ENCODE measurements at places on chromosomes 4 and X.

- DNase-seq = no peak
Measured at GRCh38 chr4:71195924-71196323, 142.9 kb upstream of the SLC4A4 start.

GRCh38 chr4:185738820-185739219 lies 73.2 kb downstream of the SORBS2 start:
- DNase-seq = no peak

DNA sequence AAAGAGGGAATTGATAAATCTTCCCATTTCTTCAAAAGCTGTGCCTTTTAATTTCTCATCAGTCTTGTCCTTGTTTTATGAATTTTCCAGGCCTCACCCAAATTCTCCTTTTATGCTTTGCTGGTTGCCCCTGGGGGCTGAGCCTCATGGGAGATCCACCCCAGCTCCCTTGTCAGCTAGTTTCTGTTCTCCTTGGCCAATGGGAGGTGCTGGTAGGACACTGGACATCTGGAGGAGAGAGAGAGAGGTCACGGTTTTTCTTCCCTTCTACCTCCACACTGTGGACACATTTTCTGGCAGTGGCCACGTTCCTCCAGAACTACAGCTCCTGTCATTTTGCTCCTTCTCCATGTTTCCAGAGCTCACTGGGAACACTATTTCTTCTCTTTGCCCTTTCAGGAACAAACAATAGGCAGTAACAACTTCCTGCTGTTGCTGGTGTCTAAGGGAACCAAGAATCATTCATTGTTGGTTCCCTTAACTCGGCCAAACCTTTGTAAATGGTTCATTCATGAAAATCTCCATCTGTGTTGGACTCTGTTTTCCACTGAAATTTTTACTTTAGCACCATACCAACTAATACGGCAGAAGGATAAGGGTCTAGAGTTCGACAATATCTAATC lies 334.5 kb downstream of the GPAT3 start:
- DNase-seq = no peak

DNA sequence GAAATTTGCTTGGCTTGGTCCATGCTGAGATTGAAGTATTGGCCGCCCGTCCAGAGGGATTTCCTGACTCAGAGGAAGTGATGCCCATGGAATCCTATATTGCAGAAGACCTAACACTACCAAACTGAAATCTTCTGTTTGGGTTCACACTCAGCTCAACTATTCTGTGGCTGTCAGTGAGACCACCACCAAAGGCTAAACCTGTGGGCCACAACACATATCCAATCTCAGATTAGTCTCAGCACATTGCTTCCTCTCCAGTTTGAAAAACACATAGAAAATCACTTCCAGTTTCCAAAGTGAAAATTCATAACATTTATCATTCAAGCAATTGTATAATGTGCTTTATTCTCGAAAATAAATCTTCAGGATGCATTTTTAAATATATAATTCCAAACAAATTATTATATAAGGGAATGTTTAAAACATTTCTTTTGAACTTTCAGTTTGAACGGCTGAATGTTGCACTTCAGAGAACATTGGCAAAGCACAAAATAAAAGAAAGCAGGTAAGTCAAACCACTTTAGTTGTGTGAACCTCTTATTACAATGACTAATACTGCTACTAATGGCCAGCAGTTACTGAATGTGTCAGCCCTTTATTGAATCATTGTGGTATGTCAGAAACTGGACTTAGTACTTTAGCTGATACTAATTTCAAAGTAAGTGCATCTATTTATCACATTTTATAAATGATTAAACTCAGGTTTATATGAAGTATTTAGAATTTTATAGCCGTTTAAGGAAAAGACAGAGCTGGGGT lies 37.0 kb downstream of the GUCY1A1 start:
- no peak for DNase-seq

DNA sequence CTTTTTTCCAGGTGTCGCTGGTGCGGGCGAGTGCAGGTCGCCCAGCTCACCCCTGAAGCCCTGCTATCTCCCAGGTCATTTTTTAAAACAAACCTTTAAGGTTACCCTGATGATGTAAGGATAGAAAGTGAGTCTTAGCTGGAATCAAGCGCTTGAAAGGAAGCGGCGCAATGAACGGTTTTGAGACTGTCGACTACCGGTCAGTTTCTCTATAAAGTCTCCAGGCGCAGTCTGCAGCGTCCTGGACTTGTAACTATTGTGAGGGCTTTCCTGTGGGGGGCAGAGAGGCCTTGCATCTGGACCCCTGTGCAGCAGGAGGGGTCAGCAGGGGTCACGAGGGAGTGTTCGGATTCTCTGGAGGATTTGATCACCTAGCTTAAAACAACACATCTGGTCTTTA lies 1.6 kb downstream of the KIT start:
- no peak for DNase-seq

DNA sequence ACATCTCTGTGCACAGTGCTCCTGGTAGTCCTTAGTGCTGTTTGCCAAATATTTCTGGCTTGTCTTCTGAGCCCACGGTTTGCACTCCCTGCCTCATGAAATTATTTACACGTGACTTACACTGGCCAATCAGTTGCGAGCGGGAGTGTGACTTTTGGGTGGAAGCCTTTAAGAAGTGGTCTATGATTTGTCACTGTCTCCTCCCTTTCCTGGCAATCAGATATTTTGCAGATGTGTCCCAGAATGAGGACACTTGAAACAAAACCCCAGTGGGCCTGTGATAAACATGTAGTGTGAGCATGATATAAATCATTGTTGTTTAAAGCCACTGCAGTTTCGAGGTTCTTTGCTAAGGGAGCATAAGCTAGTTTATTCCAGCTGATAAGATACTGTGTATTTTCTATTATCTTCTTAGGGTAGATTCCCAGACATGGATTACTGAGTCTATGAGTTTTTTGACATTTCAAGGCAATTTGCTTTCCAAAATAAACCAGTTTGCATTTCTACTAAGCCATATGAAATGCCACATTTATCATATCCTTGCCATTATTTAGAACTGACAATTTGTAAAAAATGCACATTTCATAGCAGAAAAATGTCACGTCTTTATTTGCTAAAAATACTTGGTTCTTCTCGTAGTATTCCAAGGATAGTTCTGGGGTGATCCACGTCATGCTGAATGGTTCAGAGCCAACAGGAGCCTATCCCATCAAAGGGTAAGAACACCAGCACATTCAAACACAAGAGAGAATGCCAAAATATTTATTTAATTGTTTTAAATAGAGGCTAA lies 12.0 kb downstream of the BST1 start:
- DNase-seq = no peak

- DNase-seq = peak; percentile 9
Measured at GRCh38 chr4:168183717-168184571, 91.6 kb downstream of the ANXA10 start.

GRCh38 chrX:134741746-134742145 lies 83.5 kb upstream of the PLAC1 start:
- DNase-seq = no peak

DNA sequence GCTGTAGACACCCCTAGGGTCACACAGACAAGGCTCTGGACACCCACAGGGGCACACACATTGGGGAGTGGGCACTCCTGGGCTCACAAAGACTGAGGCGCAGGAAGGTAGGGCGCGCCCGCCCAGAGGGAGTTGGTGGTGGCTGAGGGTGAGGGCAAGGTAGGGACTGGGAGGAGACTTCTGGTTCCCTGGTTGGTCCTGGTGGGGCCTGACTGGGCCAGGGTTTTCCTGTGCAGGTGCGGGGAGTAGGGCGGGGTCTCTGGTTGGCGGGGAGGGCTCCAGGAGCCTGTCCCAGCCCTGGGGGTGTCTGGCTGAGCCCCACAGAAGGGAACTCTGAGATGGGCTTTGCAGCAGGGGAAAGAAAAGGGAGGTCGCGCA lies 6.7 kb upstream of the WAS start:
- no peak for DNase-seq

GRCh38 chrX:129510331-129510730 lies 13.0 kb downstream of the SMARCA1 start:
- no peak for DNase-seq

- no peak for DNase-seq
Measured at GRCh38 chrX:28888416-28888815, 301.2 kb downstream of the IL1RAPL1 start.

- DNase-seq = no peak
Measured at GRCh38 chr4:74631338-74631737, 163.0 kb downstream of the BTC start.

DNA sequence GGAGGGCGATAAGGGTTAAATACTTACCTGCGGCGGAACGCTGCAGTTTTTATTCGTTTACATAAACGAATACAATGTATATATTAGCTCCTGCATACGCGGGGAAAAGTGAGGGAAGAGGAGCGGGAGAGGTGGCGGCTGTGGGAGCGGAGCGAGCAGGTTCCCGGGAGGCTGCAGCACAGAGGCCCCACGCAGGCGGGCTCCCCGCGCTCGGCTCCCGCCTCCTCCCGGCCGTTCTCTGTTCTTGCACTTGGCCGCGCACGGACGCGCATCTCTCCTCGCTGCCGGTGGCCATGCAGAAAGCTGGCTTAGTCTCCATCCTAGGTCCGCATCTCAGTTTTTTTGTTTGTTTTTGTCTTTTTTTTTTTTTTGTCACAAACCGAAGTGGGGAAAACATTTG lies 340.4 kb upstream of the FAT1 start:
- no peak for DNase-seq

DNA sequence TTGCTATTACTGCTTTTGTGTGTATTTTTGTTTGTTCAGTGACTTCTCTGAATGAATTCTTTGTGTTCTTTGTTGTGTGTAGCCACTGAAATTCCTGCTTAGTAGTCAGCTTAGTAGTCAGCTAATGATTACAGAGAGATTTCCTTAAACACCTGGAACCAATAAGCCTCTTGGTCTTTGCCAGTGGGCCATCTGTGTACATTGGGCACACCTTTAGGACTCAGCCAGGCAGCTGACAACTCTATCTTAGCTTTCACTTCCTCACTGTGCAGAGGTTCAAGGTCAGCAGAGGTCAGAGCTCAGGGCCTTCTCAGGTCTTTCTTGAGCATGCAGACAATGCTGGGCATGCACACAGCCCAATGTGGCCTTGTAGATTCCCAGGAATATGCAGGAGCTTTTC lies 59.3 kb downstream of the RWDD4 start:
- DNase-seq = no peak

- no peak for DNase-seq
Measured at GRCh38 chr4:76374798-76375197, 46.1 kb downstream of the CCDC158 start.

DNA sequence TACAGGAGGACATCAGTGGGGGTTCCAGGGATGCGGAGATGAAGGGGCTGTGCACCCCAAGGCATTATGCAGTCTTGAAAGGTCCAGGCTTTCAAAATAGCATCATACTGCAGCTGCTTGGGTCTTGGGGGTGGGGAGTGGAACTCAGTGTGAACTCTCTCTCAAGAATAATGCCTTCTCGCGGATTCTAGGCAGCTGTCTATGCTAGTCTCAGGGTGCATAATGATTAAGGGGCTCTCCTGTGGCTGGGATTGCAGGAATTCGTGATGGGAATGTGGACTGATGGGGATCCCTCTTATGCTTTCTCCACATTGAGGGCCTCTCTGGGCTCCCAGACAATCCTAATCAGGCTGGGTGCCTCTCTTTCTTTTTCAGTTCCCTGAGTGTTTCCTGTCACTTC lies 172.2 kb upstream of the ARHGAP24 start:
- DNase-seq = no peak

DNA sequence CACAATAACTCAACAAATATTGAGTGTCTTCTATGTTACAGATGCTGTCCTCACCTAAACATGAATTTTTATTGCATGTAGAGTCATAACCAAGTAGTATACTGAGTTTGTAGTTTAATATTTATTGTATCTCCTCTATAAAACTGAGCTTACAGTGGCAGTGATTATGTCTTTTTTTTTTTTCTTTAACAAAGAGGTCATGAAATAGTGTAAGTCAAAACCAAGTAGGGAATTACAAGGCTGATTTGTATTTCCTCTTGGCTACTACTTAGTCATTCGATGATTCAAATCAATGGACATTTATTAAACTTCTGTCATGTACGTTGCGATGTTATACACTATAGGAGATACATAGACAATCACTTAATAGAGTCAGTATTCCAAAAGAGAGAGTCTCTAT lies 48.4 kb downstream of the IL15 start:
- DNase-seq = peak; percentile 11

- no peak for DNase-seq
Measured at GRCh38 chrX:23901805-23902204, 5.9 kb downstream of the APOO start.

GRCh38 chr4:125681240-125681639 lies 366.5 kb downstream of the FAT4 start:
- no peak for DNase-seq

DNA sequence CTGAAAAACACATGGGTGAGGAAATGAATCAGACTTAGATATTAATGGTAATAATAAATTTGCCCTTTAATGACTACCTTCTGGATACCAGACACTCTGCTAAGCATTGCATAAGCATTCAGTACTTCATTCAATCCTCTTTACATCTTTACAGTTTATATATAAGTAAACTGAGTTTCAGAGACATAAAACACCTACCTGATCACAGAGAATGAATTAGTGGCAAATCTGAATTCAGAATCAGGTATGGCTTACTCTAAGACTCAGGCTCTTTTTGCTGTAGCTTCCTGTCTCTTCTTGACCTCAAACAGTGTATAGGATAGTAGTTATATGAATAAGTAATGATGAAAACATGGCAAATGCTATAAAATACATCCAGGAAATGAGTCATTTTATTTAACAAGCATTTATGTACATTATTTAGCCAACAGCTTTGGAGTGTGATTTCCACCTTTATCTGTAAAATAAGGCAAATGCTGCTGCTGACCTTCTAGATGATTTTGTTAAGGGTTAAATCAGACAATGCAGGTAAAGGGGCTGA lies 83.9 kb downstream of the VEGFC start:
- DNase-seq = no peak

- no peak for DNase-seq
Measured at GRCh38 chrX:42996861-42997260, 218.9 kb upstream of the PPP1R2C start.

DNA sequence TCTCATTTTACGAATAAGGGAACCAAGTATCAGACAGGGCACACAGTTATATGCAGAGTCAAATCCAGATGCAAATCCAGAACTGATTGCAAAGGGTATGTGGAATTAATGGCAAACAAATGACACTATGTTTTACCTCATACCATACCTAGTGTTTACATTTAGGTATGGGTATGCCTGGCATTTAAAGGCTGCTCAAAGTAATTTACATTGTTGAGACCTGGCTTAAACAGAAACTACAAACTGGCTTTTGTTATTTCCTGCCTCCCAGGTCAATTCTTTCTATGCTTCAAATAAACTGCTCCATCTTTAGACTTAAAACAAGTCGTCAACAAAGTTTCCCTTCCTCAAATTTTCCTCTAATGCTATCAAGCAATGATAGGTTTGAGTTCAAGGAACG lies 33.7 kb downstream of the ANKRD17 start:
- DNase-seq = no peak

- no peak for DNase-seq
Measured at GRCh38 chrX:7169627-7170026, 21.7 kb upstream of the PUDP start.

DNA sequence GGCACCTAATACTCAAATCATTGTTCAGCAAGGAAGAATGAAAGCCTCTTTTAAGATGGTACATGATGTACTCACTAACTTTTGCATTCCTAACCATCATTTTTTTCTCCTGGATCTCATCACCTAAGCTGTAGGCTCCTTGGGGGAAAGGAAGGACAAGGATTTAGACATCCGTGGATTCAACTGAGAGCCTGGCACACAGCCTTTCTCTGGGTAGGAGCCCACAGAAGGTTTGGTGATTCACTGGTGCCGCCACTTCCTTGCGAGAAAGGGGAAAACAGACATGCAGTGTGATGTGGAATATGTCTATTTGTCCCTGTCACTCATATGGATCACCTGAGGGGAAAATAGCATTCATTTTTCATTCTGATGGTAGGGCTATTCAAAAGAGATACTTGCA lies 147.3 kb downstream of the PCDH7 start:
- no peak for DNase-seq

GRCh38 chrX:118254611-118255010 lies 91.3 kb upstream of the WDR44 start:
- DNase-seq = peak; percentile 4
